AG10803 (cell line): ENCODE measurements at places on chromosomes 4 and X.

DNA sequence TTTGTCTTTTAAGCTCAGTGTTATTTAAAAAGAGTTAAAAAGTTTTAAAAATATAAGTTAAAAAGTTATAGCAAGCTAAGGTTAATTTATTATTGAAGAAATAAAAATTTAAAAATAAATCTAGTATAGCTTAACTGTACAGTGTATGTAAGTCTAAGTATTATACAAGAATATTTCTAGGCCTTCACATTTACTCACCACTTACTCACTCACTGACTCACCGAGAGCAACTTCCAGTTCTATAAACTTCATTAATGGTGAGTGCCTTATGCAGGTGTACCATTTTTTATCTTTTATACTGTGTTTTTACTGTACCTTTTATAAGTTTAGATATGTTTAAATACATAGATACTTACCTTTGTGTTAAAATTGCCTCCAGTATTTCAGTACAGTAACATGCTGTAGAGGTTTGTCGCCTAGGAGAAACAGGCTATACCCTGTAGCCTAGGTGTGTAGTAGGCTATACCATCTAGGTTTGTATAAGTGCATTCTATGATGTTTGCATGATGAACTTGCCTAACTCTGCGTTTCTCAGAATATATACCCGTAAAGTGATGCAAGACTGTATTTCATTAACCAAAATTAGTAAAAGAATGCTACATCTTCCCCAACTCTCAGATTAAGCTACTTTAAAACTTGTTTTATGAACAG lies 202.9 kb downstream of the CFAP299 start:
- peak; percentile 17 for DNase-seq

DNA sequence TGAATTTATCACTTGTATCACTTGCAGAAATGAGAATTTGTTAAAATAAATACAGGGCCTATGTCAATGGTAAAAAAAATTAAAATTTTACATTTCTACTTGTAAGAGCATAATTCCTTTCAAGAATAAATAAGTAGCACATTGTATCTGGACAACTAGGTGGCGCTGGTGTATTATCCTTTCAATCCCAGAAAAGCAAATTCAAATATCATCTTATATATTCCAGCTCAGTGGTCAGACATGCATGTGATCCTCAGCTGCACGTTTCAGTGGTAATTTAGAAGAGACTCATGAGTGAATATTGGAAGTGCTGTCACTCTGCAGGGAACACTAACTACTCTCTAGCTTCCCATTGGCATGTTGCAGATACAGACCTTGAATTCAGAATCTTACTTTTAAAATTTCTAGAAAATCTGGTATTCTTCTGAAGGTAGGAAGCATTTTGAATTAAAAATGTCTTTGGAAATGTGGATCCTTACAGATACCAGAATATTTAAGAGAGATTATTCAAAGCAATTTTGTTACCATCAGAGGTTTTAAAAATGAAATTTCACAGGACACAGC lies 1414.7 kb upstream of the TENM3 start:
- peak; percentile 79 for DNase-seq

DNA sequence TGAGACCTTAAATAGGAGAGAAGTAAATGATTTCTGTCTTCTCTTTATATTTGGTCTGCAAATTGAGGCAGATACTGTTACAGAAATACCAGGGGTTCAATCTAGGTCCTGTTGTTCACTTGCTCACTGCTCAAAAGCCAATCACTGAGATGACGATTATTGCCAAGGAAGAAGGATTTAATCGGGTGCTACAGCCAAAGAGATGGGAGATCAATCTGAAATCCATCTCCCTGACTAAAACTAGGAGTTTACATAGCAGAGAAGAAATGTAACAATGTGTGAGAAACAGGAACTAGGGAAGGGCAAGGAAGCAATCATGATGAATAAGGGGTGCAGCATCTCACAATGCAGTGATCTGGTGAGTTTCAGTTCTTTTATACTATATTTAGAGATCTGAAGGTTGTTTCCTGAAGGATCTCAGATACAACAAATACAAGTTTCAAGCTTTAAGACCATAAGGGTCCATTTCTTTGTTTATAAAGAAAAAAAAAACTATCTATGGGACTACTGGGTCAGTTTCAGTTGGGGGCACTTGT lies 117.9 kb upstream of the FAM9B start:
- no peak for DNase-seq

DNA sequence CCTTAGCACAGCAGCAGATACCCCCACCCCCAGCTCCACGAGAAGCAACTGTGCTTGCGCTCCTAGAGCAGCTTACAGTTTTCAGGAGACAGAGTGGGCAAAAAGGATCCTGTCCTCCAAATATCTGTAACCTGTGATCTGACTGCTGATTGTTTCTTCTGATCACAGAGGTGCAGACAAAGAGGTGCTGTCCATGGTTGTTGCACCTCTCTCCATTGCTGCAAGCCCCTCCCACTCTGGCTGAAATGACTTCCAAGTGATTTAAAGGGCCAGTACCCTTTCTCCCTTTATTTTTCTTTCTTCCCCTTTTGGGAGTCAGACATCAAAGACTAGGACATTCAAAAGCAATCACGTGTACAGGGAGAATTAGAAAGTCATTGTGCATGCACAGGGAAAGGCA lies 205.3 kb upstream of the GEMIN8 start:
- DNase-seq, result no peak

DNA sequence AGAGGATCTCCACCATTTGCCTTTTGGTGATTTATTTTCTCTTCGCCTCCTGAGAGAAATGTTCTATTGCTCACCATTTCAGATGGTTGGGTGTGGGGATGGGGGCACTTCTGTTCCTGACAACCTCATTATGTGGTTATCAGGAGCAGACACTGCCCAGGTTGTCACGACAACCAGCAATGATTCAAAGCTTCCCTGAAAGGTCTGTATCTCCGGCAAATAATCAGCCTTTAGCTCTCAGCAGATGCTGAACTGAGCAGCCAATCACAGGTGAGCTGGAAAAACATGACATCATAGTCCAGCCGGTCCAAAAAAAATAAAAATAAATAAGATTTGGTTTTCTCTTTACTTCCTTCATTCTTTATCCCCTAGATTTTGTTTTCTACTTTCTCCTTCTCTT lies 5.5 kb upstream of the PAK3 start:
- DNase-seq, result no peak

DNA sequence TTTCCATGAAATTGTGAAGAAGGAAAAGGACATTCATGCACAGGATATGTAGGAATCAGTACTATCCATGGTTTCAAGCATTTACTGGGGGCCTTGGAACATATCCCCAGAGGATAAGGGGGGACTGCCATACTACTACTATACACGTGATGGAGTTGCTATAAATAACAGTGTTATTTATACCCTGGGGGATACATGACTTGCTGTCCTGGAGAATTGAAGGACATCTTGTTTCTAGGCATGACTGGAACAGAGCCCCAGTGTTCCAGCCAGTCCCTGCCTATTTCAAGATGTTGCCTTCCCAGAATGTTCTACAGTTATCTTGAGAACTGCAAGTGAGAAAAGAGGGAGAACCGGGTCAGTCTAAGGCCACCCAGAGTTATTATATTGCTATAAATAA lies 39.6 kb upstream of the ZNF81 start:
- DNase-seq, result no peak

DNA sequence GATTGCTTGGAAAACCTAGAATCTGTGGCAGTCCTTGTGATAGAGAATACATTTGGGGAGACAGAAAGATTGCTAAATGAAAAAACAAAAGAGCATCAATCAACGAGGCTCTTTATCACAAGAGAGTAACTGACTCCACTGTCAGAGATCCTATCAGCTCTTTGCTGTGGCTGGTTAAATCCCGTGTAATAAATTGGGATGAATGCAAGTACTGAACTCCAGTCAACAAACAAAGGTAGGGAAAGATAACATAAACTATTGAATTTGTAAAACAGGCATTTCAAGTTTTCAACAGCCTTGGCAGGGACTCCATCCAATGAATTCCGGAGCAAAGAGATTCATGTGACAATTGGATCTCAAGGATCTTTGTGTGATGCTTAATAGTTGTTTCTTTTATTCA lies 21.3 kb downstream of the MMRN1 start:
- DNase-seq, result no peak

DNA sequence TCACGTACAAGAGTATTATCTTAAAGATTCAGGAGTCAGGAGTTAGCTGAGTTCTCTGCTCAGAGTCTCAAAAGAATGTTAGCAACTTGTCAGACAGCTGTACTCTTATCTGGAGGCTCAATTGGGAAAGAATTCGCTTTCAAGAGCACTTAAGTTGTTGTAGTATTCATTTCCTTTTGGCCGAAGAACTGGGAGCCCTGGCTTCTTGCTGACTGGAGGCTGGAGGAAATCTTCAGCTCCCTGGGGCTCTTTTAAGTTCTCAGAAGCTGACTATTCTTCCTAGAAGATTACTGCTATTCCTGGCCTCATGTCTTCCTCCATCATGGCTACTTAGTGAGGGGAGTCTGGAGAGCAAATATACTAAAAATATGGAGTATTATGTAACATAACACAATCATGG lies 587.2 kb downstream of the EPHA5 start:
- no peak for DNase-seq

- DNase-seq, result peak; percentile 6
These were observed 7.4 kb downstream of the MMAA start for GRCh38 chr4:145626623-145626982.

DNA sequence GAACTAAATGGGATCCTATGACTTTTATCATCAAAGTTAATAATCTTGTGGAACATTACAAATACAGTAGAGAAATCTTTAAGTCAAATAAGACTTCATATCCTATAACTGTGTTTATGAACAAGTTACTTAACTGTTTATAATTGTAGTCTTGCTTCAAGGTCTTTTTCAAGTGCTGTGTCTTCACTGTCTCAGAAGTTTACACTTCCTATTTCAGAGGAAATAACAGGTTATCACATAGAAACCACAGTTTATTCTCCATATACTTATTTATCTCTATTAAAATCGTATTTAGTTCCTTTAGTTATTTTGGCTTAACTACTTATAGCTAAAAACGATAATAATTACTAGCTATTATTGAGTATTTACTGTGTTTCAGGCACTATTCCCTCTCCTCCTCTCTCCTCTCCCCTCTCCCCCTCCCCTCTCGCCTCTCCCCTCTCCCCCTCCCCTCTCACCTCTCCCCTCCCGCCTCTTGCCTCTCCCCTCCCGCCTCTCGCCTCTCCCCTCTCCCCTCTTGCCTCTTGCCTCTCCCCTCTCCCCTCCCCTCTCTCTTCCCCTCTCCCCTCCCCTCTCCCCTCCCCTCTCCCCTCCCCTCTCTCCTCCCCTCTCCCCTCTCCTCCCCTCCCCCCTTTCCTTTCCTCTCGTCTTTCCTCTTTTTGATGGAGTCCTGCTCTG lies 63.7 kb downstream of the RBPJ start:
- DNase-seq, result no peak

DNA sequence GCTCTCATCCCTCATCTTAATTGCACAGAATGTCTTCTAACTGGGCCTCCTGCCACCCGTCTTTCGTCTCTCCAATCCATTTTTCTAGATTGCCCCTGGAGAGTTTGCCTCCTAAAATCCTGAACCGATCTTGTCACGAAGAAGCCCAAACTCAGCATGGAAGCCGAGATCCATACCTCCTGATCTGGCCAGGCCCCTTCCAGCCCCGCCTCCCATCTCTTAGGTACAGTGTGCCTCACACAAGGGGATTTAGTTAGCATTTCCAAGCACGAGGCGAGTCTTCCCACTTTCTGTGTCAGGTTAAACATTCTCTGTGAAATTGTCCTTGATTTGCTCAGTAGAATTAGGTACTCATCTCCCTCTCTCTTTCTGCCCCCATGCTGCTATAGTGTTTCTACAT lies 80.0 kb upstream of the TENM3 start:
- no peak for DNase-seq

- peak; percentile 8 for DNase-seq
These were observed 10.5 kb downstream of the GPR82 start for GRCh38 chrX:41734530-41734929.

DNA sequence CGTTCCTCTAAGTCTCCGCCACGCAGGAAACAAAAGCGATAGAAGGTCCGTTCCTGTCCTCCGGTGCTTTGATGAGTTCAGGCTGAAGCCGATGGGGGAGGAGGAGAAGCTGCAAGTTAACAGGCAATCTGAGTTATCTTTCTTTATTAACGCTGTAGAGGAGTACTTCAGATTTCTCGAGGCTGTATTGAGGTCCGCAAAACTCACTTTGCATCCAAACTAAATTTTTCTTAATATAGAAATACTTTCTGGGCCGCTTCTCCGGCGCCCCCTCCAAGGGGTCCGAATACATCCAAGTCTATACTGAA lies 395 bp upstream of the SOWAHB start:
- DNase-seq, result no peak

DNA sequence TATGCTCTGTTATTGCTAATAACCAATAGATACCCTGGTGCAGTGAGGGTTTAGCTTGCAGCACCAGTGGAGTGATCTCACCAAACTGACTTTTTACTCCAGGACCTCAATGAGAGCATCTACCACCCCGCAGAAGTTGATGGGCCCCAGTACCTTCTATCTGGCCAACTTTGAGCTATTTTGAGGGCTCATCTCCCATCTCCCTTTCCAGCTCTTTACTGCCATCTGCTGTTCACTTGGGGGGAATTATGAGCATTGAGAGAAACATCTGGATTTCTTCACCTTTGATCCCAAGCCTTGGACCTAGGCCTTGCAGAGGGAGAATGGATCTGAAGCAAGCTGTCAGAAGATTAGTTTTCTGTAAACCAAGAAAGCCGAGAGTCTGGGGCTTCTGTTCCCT lies 143.6 kb downstream of the TMEM164 start:
- peak; percentile 38 for DNase-seq

DNA sequence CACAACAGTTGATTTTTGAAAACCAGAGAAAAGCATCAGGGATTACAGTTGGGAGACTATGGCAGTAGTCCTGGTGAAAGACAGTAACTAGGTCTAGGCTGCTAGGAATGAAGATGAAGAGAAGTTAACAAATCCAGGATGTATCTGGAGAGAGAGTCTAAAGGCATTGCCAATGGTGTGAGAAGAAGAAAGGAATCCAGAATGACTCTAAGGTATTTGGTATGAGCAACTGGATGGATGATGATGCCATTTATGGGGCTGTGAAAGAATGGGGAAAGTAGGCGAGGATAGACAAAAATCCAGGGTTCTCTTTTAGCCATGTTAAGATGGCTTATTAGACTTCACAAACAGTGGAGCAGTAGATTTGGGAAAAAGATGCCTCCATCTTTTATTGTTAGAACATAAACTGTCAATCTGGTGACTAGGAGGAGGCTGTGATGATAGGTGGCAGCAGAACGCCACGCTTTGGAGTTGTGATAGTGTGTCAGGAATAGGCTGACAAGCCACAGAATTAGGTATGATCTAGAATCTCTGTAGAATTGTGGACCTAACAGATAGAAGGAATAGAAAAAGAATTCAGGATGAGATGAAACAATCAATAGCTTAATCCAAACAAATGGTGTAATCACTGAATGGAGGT lies 27.3 kb upstream of the JADE1 start:
- DNase-seq, result peak; percentile 72

DNA sequence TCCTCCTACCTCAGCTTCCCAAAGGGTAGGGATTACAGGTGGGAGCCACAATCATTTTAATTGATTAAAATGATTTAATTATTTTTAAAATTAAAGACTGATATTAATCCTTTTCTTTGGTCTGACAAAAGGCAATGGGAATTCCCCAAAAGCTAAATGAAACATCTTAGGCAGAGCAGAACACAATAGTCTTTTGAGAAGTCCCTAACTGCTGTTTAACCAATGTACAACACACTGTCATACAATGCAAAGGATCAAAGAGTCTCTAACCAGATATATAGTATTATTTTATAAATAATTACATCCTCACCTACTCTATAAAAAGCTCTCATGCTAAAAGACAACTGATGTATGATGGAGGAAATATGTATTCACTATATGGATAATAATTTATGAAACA lies 47.0 kb downstream of the THAP9 start:
- DNase-seq, result no peak
